Anterior cingulate cortex (tissue), 58 donors: ENCODE measurements at places on chromosomes 7 and 10.

- DNase-seq: no peak
Measured at GRCh38 chr10:13791483-13791882, 204.7 kb downstream of the PRPF18 start.

GRCh38 chr10:124010024-124010423 lies 83.4 kb downstream of the CHST15 start:
- DNase-seq: no peak

DNA sequence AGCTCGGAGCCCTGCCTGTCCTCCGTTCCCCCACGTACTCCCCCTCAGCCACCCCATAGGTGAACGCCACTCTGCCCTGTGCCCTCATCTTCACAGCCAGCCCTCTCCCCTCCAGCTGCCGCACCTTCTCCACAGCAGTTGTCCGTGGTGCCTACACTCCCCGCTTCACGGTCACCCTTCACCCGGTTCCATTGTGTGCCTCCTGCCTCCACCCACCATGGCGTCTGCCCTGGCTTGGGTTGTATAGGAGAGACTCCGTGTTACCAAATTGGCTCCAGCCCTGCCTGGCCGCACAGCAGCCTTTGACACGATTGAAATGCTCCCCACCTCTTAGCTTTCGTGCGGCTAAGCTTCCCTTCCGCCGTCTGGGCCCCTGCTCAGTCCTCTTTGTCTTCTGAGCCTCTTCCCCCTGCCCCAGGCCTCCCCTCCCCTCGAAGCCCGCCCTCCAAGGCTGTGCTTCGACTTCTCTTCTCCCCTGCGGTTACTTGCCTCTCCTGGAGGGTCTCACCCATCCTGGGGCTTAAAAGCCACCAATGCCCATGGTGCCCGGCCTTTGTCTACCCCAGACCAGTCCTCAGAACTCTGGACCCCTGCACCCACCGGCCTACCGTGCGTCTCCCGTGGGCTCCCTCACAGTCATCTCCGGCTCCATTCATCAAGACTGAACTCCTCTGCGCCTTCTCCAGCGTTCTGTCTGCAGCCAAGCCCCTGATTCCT lies 18.5 kb upstream of the NODAL start:
- DNase-seq: no peak

DNA sequence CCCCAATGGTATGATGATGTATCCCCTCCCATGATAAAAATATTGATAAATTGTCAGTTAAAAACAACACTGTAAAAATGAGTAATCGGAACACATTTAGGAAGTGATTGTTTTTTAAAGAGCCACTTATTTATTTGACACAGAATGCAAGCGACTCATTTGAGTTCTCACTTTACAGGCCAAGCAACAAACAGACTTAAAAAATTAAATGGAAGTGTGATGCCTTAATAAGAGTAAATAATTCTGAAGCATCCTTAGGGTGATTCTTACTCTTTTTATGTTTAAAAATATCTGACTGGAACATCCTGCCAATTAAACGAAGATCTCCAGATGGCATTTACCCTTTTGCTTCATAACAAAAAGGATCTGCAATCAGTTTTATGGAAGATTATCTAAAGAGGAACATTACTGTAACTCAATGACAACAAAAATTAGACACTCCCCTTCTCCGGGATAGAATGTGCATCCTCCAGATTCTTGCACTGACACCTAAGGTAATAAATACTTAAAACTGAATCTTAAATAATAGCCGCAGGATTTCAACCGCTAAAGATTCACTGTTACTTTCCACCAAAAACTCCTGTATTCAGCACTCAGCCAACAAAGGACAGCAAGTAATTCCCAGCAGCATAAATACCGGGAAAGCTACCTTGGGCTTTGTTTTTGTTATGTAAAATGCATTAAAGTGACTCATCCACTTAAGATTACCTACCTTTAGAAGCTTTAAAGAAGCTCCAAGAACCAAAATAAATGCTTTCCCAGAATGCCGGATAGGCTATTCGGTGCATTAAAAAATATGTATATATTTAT lies 1.7 kb downstream of the CACNA2D1 start:
- DNase-seq: no peak

GRCh38 chr7:126979722-126980121 lies 273.0 kb downstream of the GRM8 start:
- DNase-seq: no peak

GRCh38 chr10:82889728-82890127 lies 1014.7 kb downstream of the NRG3 start:
- DNase-seq: no peak

DNA sequence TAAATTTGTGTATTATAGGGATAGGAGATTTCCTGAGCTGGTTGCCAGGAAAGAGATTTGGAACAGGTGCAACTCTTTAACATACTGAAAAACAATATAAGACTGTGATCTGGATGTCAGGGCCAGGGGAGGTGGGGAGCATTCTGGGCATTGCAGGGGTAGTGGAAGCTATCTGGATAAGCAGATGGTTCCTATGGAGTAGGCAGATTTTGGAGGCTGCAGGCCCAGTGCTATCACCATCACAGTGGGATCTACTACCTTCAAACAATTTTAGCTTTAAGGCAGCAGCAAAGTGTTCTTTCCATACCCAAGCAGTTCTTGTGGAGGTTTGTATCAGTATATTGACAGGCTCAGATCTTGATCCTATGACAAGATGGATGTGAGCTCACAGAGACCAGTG lies 71.1 kb downstream of the ADAM22 start:
- no peak for DNase-seq

- DNase-seq: no peak
Measured at GRCh38 chr10:59962756-59963155, 56.4 kb upstream of the CCDC6 start.

GRCh38 chr7:108122181-108122580 lies 8.0 kb downstream of the LAMB4 start:
- DNase-seq: no peak

DNA sequence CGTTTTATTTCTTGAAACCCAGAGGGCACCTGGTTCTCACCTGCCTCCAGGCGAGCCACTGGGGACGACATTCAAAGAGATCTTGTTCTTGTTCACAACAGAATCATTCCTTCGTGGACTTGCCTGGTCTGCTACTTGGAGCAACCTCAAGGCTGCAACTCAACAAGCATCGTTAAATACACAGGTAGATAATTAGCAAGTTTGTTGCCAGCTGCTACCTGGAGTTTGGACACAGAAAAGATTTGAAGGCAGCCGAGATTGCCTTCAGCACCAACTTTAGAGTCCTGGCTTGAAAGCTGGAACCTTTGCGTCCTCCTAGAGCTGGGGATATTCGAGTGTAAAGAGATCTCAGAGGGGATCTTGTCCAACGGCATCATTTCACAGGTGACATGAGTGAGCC lies 89.6 kb upstream of the C7orf33 start:
- no peak for DNase-seq

GRCh38 chr10:69567920-69568319 lies 5.3 kb downstream of the NEUROG3 start:
- DNase-seq: no peak
